ENCODE measurements at places on chromosomes 7 and 10. TPM values are rescaled to one million over a fixed set of nuclear protein-coding genes. Genes with fewer than 3 reads are reported as not detected.

ACHE gene
- total RNA-seq = 11.3 TPM

GIMAP6 gene
- 136 TPM for total RNA-seq

CRYGN gene
- total RNA-seq = not detected

TFPI2 gene
- total RNA-seq = 81.8 TPM

FGL2 gene
- 0.16 TPM for total RNA-seq

NOLC1 gene
- 35.6 TPM for total RNA-seq

ADAM12 gene
- total RNA-seq = 0.63 TPM

PIK3AP1 gene
- total RNA-seq = 0.13 TPM

CEP55 gene
- total RNA-seq = 28.9 TPM

TPK1 gene
- 28.9 TPM for total RNA-seq

SERPINE1 gene
- 270 TPM for total RNA-seq

PGAM2 gene
- total RNA-seq = not detected

BUD31 gene
- 76.2 TPM for total RNA-seq

GPR37 gene
- total RNA-seq = 0.16 TPM

DNAH11 gene
- total RNA-seq = 0.31 TPM

ABCC2 gene
- 0.65 TPM for total RNA-seq

ALOX5 gene
- not detected for total RNA-seq

GPR15LG gene
- not detected for total RNA-seq

PNLIP gene
- total RNA-seq = not detected

FAM20C gene
- total RNA-seq = 8.2 TPM

SORBS1 gene
- total RNA-seq = 0.44 TPM

ANKRD30A gene
- not detected for total RNA-seq

GATAD1 gene
- total RNA-seq = 20.1 TPM

PRTFDC1 gene
- total RNA-seq = 9.1 TPM

SPDYE16 gene
- under 0.01 TPM for total RNA-seq

SNX10 gene
- total RNA-seq = 6.2 TPM

SEMA3D gene
- 0.32 TPM for total RNA-seq

NUTM2D gene
- total RNA-seq = 1.6 TPM

GPR158 gene
- under 0.01 TPM for total RNA-seq

AVPI1 gene
- total RNA-seq = 1.3 TPM

STEAP2 gene
- total RNA-seq = 0.32 TPM

ZC3HAV1L gene
- 23.1 TPM for total RNA-seq

TMEM213 gene
- not detected for total RNA-seq

TMEM196 gene
- total RNA-seq = not detected

GPER1 gene
- total RNA-seq = 1.1 TPM

GOT1 gene
- total RNA-seq = 20.4 TPM

AQP1 gene
- total RNA-seq = 2.1 TPM
